ENCODE measurements at places on chromosomes 7 and 10.

DNA sequence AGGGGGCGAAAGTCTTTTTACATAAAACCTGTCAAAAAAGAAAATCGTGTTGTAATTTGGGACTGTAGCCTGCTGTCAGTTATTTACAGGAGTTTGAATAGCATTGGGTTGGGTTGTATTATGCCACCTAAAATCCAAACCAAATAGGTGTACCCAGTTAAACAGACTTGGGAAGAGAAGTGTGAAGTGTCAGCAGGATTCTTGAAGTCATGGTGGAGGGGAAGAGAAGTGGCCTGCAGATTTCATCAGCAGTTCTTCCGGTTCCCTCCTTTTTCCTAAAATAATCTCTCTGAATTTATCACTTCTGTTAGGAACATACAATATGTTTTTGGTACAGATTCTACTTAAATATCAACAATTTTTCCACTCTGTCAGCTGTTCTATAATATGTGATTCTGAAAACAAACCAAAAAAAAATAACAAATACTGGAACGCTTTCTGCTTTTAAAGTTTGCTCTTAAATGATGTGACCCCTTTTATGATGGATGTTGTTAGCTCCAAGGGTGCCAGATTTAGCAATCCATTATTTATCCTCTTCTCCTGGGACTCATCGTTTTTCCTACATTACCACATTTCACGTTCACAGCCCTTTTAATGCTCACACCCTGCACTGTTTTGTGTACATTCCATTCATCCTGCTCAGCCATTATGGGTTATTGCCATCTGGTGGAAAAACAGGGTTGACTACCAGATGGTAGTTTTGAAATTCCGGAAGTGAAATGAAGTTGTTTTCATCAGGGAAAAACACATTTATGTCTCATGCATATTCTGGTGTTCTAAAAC is 18.7 kb upstream of the ARHGAP12 start:
- no peak for DNase-seq

DNA sequence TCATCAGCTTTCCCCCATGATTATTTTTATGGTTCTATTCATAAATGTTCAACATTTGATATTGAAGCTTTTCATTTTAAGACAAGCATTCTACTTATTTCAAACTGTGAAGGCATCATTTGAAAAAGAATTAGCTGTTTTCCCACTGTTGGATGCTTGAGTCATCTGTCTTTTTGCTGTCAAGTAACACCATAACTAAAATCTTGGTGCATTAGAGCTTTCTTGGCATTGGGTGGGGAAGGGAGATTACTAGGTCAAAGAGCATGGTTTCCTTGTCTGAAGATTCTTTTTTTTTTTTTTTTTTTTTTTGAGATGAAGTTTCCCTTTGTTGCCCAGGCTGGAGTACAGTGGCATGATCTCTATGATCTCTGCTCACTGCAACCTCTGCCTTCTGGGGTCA is 68.5 kb downstream of the CTBP2 start:
- DNase-seq: no peak

GRCh38 chr7:117157241-117158209 is 165.3 kb downstream of the WNT2 start:
- DNase-seq: no peak

- DNase-seq: no peak
These were observed 491.8 kb upstream of the FOXK1 start for GRCh38 chr7:4190010-4190981.

GRCh38 chr7:119271147-119271779 is 1001.7 kb upstream of the KCND2 start:
- DNase-seq: no peak

DNA sequence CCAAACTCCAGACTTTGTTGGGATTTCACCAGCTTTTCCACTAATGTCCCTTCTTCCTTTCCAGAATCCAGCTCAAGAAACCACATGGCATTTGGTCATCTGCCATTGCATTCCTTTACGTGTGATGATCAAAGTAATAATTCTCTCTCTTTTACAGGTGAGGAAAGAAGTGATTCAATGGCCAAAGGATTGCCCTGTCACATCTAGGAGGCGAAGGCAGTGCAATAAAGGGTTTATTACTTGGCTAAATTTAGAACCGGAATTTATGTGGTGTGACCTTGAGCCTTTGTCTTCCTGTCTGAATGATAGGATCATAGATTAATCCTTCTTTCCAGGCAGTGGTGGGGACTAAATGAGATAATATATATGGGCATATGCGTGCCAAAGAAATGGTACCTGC is 58.3 kb upstream of the COBL start:
- DNase-seq: no peak

GRCh38 chr10:43252783-43253341 is 14.0 kb downstream of the RASGEF1A start:
- peak; percentile 85 for DNase-seq

- DNase-seq: no peak
These were observed 25.7 kb upstream of the ENTPD1 start for GRCh38 chr10:95730233-95730632.

- DNase-seq: no peak
These were observed 63.6 kb upstream of the SFMBT2 start for GRCh38 chr10:7474388-7474787.

DNA sequence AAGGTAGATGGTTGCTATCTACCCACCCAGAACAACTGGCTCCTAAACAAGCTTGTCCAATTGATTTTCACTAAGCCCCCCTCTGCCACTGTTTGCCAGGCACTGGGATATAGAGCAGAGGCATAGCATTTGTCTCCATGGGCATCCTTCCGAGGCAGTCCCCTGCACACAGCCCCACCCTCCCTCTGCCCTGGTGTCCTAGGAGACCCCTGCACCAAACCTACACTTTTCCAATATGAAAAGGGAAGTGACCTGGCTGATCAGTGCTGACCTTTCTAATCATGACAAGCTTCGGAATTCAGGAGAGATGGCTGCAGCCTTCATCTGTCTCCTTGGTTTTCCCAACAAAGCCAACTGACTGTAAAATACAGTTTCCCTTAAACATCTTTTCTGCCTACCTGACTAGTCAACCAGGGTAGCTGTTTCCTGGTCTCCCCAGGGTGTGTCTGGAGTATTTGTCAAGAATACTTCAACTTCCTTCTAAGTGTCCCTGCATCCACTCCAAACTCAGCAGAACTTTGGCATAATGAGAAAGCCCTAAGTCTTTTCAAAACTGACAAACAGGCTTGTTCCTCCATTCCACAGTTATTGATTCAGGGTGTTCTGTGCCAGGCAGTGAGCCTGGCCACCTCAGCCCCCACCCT is 7.6 kb upstream of the SLC18A3 start:
- no peak for DNase-seq

DNA sequence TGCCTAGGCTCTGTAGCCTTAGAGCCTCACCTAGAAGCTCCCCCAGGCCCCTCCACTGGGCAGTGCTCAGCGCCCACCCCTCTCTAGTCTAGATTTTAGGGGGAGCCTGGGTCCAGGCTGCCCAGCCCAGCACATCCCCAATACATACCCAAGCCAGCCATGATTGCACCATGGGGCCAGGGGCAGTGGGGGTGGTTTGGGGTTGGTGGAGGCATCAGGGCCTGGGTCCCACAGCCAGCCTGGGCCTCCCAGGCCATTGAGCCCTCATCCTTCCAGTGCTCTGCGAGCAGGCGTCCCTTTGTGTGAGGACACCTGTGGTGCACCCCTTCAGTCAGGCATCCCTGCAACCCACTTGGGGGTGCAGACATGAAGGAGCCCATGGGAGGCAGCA is 76.9 kb upstream of the RET start:
- no peak for DNase-seq

GRCh38 chr10:17031637-17032635 is 97.7 kb downstream of the CUBN start:
- DNase-seq: no peak

DNA sequence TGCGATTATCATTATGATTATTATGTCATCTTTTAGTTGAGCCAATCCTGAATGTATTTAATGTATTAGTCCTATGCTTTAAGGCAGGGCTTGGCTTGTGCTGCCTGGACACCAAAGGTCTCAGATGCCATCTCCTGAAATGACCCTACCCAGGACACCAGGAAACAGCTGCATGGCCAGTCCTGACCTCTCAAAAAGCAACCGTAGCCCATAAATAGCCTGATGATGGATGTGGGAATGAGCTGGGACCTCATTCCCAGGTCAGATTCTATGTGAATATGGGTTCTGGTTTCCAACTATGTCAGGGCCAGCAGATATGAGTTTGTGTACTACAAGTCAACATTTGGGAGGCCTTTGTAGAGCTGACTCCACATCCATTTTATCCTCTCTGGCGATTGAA is 438.4 kb downstream of the NRG3 start:
- DNase-seq: no peak

DNA sequence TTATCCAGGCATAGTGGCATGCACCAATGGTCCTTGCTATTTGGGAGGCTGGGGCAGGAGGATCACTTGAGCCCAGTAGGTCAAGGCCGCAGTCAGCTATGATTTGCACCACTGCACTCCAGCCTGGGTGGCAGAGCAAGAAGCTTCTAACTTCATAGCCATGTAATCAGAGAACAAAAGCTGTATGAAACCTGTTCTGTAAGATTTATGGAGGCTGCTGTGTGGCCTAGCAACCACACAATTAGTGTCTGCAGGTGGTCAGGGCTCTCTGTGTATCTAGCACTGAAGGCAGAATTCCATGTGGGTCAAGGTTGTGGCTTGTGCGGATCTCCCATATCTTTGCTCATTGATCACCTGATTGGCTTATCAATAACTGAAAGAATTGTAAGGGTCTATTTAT is 221.5 kb upstream of the FOXK1 start:
- DNase-seq: no peak

GRCh38 chr7:157712666-157713235 is 375.9 kb downstream of the DNAJB6 start:
- no peak for DNase-seq

- no peak for DNase-seq
These were observed 65.6 kb downstream of the TWIST1 start for GRCh38 chr7:19051767-19052375.

DNA sequence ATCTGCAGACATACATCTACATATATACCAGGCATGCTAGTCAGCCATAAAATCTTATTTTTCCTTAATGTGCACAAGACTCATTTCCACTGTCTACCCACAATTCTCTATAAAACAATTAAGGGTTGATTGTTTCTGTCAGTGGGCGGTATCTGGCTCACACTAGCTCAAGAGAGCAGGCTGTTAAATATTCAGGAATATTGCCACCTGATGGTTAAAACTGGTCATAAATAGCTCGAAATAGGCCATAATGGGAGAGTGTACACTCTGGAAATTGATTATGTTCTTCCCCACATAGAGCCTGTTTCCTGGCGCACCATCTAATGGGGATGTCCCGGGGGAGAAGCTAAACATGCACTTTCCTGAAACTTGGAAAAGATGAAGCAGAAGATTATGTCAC is 620.6 kb upstream of the ANKRD30A start:
- DNase-seq: no peak

- DNase-seq: no peak
These were observed 1.1 kb downstream of the AHR start for GRCh38 chr7:17299483-17299991.

DNA sequence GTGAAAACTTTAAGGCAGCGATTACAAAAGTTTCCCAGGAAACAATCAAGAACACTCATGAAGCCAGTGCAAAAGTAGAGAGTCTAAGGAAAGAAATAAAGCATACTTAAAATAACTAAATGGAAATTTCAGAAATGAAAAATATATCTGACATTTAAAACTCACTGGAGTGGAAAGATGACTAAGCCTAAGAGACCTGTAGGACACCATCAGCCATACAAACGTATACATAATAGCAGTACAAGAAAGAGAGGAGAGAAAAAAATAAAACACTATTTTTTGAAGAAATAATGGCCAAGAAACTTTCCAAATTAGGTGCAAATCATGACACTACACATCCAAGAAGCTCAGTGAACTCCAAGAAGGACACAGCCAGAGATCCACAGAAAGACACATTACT is 5.4 kb upstream of the AKR1D1 start:
- no peak for DNase-seq

DNA sequence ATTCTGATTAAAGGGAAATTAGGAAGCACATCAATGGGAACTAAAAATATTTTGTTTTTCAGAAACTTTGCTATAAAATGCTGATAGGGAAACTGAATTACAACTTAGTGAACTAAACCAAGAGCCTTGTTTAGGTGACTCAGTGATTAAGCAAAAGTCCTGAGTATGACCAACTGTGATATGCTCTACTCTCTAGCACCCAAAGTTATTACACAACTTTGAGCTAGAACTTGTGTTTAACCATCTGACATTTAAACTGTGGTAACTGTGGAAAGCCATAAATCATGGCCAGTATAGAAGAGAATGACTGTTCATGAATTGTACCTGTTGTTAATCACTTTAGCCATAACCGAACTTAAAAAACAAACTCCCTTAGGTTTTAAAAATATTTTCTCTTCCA is 127.4 kb downstream of the ZNF365 start:
- DNase-seq: no peak

DNA sequence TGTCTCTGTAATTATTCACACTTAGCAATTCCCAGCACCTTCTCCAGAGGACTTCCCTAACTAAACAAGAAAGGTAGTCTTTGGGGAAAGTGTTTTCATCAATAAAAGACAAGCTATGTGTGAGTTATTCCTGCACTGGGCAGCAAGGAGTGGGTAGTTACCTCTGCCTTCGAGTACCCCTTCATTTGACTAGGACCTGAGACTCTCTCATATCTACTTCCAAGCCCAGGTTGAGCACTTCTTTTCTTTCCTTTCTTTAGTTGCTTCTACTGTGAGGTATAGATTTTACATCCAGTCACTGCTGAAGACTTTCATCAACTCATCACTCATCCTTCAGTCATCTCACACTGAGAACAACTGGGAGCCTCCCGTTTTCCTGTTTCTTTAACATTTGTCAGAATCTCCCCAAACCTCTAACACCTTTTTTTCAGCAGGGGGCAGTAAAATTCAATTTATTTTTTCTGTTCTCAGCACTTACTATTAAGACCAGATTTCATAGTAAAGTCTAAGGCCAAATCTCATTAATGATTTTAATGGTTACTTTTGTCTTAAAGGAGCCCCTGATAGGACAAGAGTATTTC is 80.1 kb upstream of the PRSS1 start:
- DNase-seq: no peak

DNA sequence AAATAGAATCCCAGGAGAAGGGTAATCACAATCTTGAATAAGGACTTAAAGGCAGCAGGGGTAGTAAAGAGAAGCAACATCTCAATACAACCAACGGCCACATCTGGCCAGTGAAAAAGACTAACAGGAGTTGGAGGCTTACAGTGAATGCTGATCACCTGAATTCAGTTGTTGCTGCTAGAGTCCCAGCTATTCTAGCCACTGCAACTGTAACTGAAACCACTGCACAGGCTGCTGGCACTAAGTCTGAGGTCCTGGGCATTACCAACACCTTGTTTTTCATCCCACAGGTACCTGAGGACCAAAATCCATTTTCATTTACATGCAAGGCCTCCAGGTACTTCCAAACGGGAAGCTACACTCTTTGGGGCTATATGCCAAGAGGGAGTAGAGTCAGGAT is 44.4 kb downstream of the TPK1 start:
- DNase-seq: no peak

DNA sequence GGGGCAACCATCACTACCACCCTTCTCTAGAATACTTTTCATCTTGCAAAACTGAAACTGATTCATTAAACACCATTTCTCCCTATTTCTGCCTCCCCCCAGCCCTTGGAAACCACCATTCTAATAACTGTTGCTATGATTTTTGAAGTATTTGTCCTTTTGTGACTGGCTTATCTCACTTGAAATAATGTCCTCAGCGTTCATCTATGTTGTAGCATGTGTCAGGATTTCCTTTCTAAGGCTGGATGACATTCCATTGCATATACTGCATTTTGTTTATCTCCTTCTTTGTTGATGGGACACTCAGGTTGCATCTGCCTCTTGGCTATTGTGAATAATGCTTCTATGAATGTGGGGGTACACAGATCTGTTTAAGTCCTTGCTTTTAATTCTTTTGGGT is 327.6 kb upstream of the ZNF32 start:
- DNase-seq: no peak
